ENCODE measurements at places on chromosomes 11 and 22.

GRCh38 chr22:36981247-36981775, 37.9 kb downstream of the TST start:
- DNase-seq = no peak

GRCh38 chr22:32617271-32617670, 142.7 kb downstream of the FBXO7 start:
- DNase-seq = no peak

GRCh38 chr11:65434667-65435410, 12.2 kb downstream of the NEAT1 start:
- no peak for DNase-seq

DNA sequence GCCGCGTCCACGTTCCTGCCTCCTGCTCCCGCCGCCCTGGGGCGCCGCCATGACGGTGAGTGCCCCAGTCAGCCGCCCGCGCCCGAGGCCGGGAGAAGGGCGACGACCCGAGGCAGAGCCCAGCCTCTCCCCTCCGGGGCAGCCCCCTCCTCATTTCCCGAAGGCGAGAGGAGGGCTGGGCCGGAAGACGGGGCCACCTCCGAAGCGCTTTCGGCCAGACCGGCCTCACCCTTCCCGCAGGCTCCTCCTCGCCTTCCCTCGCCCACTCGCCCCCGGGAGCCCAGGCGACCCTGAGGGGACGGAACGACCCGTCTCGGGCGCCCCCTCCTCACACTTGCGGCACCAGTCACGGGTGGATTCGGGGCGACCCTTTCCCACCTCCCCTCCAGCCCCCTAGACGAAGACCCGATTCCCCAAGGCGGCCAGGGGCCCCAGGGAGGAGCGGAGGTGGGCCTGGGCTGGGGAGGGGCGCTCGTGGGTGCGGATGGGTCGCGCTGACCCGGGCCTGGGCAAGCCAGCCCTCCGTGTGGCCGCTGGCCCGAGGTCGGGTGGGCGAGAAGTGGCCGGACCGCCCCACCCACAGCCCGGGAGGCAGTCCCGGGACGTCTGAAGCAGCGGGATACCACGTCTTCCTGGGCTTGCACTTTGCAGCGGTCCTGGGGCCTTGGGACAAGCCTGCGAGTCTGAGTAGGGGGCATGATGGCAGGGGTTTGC, 49.7 kb downstream of the TRIOBP start:
- DNase-seq = peak; percentile 33

- DNase-seq = no peak
Observed at GRCh38 chr11:109040303-109040702, 375.4 kb downstream of the DDX10 start.

DNA sequence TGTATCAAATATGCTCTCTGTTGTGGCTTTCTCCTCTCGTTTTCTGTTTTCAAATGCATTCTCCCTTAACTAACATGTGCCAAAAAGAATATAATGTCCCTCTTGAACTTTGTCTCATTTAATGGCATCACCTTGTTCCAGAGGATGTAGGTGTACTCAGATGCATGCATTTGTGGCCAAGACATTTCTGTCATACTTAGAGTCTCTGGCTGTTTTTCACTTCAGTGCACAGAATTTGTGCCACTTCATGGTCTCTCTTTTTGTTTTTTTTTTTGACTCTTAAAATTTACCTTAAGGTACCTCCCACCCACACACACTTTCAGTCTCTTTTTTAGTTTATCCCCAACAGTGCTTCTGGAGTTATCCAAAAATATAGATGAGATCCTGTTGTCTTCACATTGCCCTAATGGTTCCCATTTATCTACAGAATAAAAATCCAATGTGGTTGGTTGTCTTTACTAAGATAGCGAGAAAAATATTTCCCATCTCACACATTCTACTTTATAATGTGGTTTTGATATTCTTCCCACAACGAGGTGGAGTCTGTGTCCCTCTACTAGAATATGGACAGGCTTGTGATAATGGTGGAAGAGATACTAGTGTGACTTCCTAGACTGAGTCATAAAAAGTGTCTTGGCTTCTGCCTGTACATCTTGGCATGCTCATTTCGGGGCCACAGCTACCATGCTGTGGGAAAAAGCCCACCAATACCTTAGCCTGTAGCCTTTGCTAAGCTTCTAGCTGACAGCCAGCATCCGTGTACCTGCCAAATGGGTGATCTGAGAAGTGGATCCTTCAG, 125.8 kb downstream of the DDX10 start:
- DNase-seq = no peak

- DNase-seq = no peak
Observed at GRCh38 chr11:73221996-73222395, 3.9 kb downstream of the P2RY2 start.

- DNase-seq = peak; percentile 78
Observed at GRCh38 chr22:30922151-30922611, 46.4 kb downstream of the MORC2 start.

- DNase-seq = no peak
Observed at GRCh38 chr22:17258788-17259148, 39.5 kb upstream of the ADA2 start.

GRCh38 chr11:120929090-120929489, 94.8 kb upstream of the TBCEL start:
- DNase-seq = no peak

DNA sequence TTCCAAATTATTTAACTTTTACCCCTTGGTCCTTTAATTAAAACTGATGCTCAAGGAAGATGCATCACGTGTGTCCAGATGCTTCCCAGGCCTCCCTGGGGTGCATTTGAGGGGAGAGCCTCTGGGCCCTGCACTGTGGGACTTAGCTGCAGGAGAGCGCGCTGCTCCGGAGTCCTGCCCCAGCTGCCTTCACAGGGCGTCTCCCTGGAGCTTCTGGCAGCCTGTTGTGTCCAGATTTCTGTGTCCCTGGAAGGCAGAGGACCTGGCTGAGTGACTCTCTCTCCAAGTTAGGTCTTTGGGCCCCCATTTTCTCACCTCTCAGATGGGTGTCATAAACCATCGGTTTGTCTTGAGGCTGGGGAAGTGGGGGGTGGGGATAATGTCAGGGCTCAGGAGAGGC, 3.0 kb downstream of the ARHGAP8 start:
- DNase-seq = no peak

DNA sequence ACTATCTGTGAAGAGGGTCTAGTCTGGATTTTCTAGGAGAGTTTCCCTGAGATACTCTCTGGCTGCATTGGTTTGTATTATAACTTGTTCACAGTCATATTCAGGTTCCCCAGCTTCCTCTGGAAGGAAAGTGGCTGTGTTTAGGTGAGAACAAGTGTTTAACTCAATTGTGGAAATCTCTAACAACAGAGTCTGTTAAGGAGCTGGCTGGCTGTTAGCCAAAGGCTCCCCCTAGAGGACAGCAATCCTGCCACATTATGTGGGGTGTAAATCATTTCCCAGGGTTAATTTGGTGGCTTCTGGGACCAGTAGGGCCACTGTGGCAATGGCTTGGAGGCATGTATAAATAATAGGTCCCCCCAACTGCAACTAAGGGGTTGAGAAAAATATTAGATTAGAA, 18.4 kb downstream of the MS4A6E start:
- DNase-seq = peak; percentile 8

DNA sequence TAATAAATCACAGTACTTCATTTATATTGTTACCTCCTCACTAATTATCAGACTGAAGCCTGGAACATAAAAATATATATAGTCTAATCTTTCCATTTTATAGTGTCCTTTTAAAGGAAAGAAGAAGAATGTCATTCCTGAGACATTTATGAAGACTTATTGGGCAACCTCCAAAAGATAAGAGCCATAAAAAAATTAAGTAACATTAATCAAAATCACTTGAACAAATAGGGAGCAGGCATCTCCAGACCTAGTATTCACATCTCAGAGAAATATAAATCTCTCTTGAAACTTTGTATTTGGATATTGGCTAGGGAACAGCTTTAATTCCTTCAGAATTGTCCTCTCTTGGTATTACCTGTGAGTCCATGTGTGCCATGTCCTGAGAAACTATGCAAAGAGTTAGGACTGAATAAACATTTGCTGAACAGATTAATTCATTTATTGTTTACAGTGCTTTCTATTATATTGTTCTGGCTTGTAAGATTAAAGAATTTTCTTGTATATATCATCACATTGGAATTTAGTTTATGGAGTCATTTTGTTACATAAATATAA, 530.5 kb upstream of the LRRC4C start:
- DNase-seq = no peak

DNA sequence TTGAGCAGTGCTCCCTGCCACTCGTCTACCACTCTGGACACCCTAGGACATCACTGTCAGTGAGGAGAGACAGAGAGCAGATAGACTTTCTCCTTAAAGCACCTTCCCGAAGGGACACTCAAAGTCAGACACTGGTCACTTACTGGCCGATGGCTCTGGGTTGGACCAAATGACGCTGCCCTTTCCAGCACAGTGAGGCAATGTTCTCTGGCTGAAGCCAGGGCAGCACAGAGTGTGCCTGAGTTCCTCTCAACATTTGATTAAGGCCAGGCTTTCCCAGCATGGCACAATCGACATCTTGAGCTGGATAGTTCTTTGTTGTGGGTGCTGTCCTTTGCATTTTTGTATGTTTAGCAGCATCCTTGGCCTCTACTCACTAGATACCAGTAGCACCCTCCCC, 206.2 kb downstream of the CSNK2A3 start:
- no peak for DNase-seq

- DNase-seq = no peak
Observed at GRCh38 chr11:61885166-61885778, 6.1 kb downstream of the FADS3 start.

DNA sequence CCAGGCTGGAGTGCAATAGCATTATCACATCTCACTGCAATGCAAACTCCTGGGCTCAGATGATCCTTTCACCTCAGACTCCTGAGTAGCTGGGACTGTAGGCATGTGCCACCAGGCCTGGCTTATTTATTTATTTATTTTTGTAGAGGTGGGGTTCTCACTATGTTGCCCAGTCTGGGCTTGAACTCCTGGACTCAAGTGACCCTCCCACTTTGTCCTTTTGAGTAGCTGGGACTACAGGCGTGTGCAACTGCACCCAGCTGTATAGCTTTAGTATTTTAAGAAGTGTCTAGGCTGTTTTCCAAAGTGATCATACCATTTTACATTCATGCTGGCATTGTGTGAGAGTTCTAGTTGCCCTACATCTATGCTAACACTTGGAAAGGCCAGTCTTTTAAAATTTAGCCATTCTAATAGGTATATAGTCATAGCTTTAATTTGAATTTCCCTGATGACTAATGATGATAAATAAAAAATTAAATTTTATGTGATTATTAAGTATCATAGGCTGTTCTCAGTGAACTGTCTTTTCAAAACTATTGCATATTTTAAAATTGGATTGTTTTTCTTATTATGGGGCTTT, 96.9 kb downstream of the TMEM135 start:
- DNase-seq = no peak

DNA sequence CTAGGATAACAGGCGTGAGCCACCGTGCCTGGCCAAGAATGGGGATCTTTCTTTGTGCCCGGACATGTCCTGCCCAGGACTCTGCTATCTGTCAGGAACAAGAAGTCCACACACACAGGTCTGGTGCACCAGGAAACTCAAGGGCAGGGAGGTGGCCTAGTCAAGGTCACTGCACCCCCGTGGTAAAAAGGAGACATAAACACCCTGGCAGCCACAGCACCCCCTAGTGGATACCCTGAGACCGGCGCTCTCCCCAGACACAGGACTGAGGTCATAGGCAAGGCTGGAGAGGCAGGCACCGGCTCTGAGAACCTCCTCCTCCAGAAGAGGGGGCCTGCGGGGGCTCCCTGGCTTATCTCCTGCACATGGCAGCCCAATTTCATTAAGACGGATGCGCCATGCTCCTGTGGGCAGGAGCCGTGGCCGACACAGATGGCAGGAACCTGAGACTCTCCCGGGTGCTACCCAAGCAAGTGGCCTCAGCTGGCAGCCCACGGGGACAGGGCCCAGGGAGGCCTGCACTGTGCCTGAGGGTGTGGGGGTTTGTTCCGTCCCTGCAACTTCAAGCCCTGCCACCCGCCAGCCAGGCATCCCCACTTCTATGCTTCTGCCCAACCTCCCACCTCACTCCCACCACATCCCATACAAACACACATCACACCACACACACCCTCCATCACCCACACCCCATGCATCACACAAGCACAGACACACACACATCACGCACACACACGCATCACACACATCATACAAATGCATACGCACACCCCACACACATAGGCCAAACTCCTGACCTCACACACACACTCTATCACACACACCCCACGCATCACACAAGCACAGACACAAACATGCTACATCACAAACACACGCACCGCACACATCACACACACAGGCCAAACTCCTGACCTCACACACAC, 19.6 kb downstream of the MACROD1 start:
- DNase-seq = peak; percentile 52

DNA sequence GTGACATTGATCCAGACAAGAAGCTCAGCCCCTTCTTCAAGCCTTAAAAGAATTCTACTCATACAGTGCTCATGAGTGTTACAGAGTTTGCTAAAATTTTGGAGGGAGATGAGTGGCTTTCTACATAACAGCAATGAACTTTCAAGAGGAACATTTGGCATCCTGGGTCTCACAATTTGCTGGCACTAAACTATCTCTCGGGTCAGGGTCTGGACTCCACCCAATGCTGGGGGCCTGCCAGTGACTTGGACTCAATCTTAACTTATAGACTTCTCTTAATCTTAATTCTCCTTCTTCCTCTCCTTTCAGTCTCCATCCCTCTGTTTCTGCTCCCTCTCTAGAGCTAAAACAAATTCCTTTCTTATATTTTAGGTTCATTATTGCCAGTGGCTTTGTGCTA, 317.9 kb downstream of the TMEM135 start:
- no peak for DNase-seq

GRCh38 chr11:128451652-128452470, 135.5 kb downstream of the ETS1 start:
- DNase-seq = no peak

DNA sequence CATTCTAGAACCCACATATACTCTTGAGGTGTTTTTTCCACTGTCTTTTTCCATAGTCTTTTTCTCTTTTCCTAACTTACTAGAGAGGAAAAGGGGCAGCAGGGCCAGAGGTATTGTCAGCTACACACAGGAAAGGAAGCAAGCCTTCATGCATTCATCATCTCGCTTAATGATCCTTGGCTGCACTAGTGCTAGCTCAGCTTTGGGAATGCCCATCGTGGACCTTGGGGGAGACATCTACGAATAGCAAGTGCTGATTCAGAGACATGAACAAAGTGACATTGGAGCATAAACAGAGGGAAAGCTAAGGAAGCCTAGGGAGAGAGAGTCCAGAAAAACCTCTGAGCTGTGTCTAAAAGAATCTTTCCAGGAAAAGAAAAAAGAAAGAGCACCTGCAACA, 466.3 kb upstream of the ARHGAP42 start:
- no peak for DNase-seq

Measured in activated T-cell treated with anti-CD3 and anti-CD28 coated beads for 48 hours (primary cell).